ENCODE measurements at places on chromosomes 3 and 15. TPM values are rescaled to one million over a fixed set of nuclear protein-coding genes. Genes with fewer than 3 reads are reported as not detected.

GRCh38 chr15:101362359-101362758, 67.3 kb upstream of the SNRPA1 start:
- no peak for DNase-seq

DNA sequence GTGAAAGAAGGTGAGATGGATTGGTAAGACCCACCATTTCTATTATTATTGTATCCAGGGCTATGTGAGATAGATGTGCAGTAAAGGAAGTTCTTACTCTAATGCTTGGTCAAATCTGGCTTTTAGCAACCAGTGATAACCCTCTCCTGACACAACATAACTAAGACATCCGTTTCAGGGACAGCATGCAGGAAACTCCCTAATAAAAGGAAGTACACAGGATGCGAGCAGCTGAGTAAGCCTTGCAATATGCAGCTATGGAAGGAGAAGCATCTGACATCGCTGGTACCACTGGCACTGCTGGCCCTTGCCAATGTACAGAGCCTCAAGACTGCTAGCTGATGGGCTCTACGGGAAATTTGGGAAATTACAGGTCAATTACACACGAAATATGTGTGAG, 662.3 kb downstream of the NR2F2 start:
- DNase-seq = no peak

DNA sequence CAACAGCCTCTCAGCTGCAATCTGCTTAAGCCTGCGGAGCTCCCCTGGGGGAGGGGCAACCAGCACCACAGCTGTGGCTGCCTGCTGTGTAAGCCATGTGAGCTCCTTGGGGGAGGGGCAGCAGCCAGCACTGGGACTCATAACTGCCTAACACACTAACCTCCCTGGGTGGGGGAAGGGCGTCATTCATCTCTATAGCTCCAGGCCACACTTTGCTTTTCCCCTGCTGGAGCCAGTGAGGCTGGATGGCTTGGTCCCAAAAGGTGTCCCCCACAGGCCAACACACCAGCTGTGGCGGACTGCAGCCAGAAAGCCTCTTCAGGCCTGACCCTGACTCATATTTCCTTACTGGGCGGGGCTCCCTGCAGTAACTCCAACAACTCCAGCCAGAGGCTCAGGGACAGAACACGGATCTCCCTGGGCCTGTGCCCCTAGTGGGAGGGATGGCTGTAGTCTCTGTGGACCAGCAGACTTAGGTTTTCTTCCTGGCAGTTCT, 129.8 kb downstream of the PPM1L start:
- peak; percentile 84 for DNase-seq

DNA sequence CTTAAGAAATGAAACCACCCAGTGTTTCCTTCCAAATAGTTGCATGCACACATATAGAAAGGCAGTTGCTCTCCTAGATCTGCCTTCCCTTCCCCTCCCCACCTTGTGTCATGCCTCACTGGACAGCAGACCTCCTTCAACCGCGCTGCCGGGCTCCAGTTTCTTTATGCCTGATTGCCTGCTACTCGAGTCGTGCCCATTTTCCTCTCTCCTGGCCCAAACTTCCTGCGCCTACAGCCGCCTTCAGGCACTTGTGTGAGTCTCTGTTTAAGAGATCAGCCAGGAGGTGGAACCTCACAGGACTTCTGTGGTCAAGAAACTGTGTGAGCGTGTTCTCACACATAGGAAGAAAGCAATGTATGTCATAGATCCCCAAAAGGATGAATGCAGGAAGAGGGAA, 8.8 kb upstream of the FAM107A start:
- DNase-seq = no peak

DNA sequence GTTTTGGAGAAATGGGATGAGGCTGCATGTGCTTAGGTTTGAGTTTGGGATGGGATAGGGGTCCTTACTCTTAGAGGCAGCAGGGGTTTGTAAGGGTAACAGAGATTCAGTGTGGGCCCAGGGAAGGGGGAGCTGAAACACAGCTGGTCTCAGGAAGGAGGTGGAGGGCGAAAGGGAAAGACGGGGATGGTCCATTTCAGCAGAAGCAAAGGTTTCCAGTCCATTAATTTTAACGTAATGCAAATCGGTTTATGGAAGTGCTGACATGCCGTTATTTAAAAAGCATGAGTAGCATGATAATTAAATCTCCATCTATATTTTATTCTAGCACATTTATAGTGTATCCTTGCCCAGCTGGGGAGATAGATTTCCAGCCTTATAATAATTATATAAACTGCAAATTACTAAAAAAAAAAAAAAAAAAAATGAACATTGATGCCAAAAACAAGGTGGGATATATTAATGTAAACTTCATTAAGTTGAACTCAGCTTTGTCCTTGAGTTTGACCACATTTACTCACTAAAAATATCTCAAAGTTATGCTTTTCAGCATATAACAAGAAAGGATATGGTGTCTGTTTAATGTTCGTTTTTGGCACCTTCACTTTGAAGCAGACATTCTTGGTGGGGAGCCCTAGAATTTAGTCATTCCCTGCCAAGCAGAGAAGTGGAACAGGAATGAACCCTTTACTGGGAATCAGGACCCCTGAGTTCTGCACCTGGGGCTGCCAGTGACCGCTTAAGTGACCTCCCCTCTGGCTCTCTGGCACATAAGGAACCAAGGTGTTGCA, 234.7 kb downstream of the THSD4 start:
- DNase-seq = no peak

GRCh38 chr3:55000546-55000945, 72.7 kb upstream of the LRTM1 start:
- no peak for DNase-seq

GRCh38 chr3:42515391-42515916, 13.0 kb downstream of the VIPR1 start:
- DNase-seq = peak; percentile 85

DNA sequence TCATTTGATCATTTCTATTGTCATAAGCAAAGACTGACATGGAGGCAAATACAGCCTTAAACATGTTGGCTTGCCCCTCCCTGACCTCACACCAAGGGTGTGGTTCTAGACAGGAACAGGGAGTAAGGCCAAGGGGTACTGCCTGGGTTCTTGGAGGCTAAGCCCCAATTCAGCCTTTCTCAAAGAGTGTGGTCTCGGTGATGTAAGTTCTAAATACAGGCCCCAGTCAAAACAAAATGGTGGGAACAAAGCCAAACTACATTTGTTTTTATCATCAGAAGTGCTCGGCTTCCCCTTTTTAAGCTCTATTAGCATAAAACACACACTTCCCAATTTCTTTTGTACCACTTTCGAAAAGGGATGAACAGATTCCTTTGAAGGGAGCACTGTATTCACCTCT, 129.5 kb downstream of the ATP8B4 start:
- DNase-seq = peak; percentile 30

GRCh38 chr3:171980578-171981270, 58.7 kb upstream of the FNDC3B start:
- DNase-seq = no peak

GRCh38 chr3:122858373-122858772, 63.5 kb downstream of the SLC49A4 start:
- no peak for DNase-seq

DNA sequence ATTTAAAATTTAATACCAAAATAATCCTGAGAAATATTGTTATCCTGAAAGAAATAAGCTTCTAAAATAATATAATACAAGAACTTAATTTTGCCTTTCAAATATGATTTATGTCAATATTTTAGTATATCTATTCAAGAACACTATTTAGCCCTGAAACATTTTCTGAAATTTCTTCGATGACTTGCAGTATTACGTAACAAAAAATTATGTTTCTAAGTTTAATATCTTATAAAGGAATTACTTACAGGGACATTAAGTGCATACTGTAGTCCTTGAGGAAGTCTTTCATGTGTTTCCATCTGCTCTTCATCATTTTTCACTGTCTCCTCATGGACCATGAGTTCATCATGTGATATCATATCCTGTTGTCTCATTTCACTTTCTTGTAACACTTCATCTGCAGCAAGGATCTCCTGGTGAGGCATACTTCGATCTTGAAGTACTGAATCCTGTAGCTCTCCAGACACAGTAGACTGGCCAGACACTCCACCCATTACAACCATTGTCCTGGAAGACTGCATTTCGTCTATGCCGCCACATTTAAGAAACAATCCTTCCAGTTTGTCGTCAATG, 62.0 kb downstream of the ZNF148 start:
- no peak for DNase-seq

DNA sequence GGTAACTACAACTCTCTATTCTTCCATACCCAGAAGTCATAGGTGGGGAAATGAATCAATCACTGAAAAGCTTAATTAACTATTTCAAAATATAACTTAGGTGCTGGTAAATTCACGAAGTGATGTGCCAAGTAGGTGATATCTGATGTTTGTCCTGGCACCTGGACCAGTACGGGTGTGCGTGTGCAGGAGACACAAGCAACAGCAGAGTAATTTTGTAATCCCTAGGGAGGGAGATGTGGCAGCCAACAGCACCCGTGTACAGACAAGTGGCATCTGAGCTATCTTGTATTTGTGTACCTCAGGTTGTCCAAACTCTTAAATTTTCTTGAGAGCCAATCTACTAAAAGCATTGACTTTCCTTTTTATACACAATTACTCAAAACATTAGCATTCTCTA, 22.8 kb downstream of the USF3 start:
- no peak for DNase-seq

GHSR gene
- not detected for polyA plus RNA-seq

CIDEC gene
- polyA plus RNA-seq = 17.5 TPM

All from heart left ventricle (tissue), 16 donors.